ENCODE measurements at places on chromosomes 1 and 21.

GRCh38 chr1:16420424-16421118 lies 16.7 kb downstream of the SPATA21 start:
- no peak for DNase-seq

GRCh38 chr1:165610866-165611265 lies 20.2 kb upstream of the MGST3 start:
- no peak for DNase-seq

GRCh38 chr1:59171788-59172187 lies 125.1 kb upstream of the FGGY start:
- DNase-seq = no peak

DNA sequence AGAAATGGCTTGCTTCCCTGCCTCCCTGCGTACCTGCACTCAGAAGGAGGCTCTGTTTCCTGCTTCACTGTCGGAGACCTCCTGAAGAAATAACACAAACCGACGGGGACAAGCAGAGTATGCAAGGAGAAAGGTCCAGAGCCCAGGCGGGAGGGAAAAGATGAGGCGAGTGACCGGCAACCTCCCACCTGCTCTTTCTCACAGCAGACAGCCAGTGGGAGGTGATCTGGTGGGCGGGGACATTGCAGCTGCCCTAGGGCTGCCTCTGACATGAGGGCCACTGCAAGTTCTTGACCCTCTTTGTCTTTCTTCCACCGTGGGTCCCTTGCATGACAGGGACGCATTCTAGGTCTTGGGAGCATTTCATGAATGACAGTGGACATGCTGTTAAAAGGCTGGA lies 368.2 kb downstream of the CAMTA1 start:
- no peak for DNase-seq

DNA sequence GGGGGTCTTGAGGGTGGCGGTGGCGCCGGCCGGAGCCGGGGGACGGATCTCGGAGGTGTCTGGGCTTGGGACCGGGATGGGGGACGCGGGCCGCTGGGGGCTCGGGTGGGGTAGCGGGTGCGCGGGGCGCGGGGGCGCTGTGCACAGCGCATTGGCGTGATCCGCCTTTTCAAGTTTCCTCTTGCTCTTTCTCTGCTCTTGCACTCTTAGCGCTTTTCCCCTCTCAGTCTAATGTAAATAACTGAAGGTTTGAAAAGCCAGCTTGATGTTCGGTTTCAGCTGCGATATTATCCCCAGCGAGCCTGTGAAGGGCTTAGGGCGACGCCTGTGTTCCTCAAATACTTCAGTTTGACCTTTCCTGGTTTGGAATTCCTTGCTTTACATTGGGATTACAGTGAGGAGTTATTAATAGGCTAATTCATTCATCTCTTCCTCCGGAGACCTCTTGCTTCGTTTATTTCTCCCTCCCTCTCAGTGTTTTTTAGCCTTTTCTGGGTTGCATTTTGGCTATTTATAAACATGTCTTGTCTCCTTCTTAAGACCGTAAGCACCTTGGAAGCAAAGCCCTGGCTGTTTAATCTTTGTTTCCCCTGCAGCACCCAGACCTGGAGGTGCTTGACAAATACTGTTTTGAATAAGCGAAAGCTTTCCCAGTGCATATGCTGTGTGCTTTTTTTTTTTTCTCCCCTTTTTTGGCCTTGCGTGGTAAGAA lies 693 bp downstream of the RAB4A start:
- no peak for DNase-seq

- DNase-seq = peak; percentile 14
Measured at GRCh38 chr1:151720974-151721787, at the start of gene RIIAD1. Gene RIIAD1, plus strand, starts transcription at chr1:151721522. Its CDS starts 15 bp downstream, at chr1:151721537.

Measured in stimulated activated CD4-positive, alpha-beta T cell treated with anti-CD3 and anti-CD28 coated beads, Interleukin-1b, Interleukin-23, amount 100 ng/mL, for 24 hours (primary cell).